ENCODE measurements at places on chromosomes 7 and 10. TPM values are rescaled to one million over a fixed set of nuclear protein-coding genes. Genes with fewer than 3 reads are reported as not detected.

Gene DRGX
- not detected for total RNA-seq

Gene RAPGEF5
- total RNA-seq = 13.3 TPM

Gene TRIM56
- 21.8 TPM for total RNA-seq

Gene MPP7
- 6.9 TPM for total RNA-seq

Gene STAG3
- total RNA-seq = 3.1 TPM

Gene FAM241B
- total RNA-seq = 13.7 TPM

- H3K27ac ChIP-seq = no peak overlapping the region
- no peaks in the 10 kb centered on the region for H3K27me3 ChIP-seq
- DNase-seq = peak; percentile 57
- H3K4me1 ChIP-seq = peaks cover 15% of the 10 kb centered on the region
- H3K36me3 ChIP-seq = 0 out of 2 replicates have a peak, but pooled peaks cover 7% of the 10 kb centered on the region
Measured at GRCh38 chr10:64115908-64116643, 594.9 kb downstream of the REEP3 start.

DNA sequence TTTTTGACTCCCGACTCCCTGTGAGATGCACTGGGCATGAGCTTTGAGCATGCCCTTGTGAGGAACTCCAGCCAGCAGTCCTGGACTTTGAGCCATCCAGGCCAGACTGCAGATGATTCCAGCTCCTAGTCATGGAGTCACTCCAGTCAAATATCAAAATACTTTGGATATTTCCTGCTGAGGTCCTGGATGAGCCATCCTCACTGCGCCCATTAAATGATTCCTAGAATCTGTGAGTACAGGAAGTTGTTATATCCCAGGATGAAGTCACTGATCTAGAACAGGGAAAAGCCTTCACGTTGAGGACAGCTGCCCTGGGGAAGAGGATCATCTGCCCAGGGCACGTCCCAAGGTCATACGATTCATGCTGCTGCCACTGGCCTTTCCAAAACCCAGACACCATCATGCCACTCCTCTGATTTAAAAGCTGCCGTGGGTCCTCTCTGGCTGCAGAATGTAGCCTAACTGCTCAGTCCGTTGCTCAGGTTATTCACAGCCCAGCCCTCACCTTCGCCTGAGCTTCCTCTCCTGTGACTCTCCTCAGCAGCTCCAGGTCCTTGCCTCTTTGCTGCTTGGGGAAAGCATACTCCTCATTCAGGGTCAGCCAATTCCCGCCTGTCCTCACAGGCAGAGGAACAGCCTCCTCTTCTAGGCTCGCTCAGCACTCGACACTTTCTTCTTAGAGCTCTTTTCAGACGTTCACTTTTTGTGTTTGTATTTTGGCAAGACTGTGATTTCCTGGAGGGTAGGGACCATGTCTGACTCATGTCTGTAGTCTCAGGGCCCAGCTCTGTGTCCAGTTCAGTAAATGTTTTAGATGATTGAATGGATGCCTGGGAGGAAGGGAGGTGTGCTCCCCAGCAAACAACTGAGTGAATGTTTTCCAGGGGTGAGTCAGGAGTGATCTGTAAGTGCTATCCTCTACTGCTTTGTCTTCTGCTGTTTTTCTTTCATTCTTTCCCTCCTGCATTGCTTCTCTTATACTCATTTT, 157.8 kb downstream of the SNX10 start:
- H3K36me3 ChIP-seq = no peaks in the 10 kb centered on the region
- no peak overlapping the region for H3K27ac ChIP-seq
- peaks cover 1% of the 10 kb centered on the region for H3K4me1 ChIP-seq
- no peaks in the 10 kb centered on the region for H3K27me3 ChIP-seq
- no peak overlapping the region for H3K4me3 ChIP-seq
- DNase-seq = no peak

GRCh38 chr10:30823651-30824050, 194.1 kb upstream of the LYZL2 start:
- no peak overlapping the region for H3K27ac ChIP-seq
- no peak for DNase-seq
- no peaks in the 10 kb centered on the region for H3K36me3 ChIP-seq
- peaks cover 4% of the 10 kb centered on the region for H3K27me3 ChIP-seq

- no peak for DNase-seq
- no peaks in the 10 kb centered on the region for H3K27me3 ChIP-seq
- H3K4me3 ChIP-seq = no peak overlapping the region
- no peaks in the 10 kb centered on the region for H3K4me1 ChIP-seq
- H3K27ac ChIP-seq = no peak overlapping the region
Measured at GRCh38 chr7:151664268-151664667, 144.6 kb upstream of the RHEB start.

GRCh38 chr7:43669286-43670081, 59.8 kb downstream of the COA1 start:
- H3K27me3 ChIP-seq = no peaks in the 10 kb centered on the region
- DNase-seq = peak; percentile 96
- peak overlapping the region; percentile 73 for H3K27ac ChIP-seq
- no peaks in the 10 kb centered on the region for H3K4me1 ChIP-seq
- H3K36me3 ChIP-seq = peaks cover 51% of the 10 kb centered on the region

GRCh38 chr10:78712147-78712546, 356.6 kb upstream of the ZMIZ1 start:
- DNase-seq = peak; percentile 46
- H3K4me1 ChIP-seq = no peaks in the 10 kb centered on the region
- no peak overlapping the region for H3K27ac ChIP-seq
- H3K4me3 ChIP-seq = no peak overlapping the region

DNA sequence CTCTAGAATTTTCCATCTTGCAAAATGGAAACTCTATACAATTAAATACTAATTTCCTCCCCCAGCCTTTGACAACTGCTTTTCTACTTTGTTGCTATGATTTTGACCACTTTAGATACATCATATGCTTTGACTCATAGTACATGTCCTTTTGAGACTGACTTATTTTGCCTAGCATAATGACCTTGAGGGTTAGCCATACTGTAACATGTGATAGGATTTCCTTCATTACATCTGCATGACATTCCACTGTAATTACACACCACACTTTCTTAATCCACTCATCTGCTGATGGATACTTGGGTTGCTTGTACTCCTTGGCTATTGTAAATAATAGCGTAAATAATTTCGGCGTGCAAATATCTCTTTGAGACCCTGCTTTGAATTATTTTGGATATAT, 127.7 kb downstream of the JAZF1 start:
- no peak overlapping the region for H3K27ac ChIP-seq
- H3K4me3 ChIP-seq = no peak overlapping the region

DNA sequence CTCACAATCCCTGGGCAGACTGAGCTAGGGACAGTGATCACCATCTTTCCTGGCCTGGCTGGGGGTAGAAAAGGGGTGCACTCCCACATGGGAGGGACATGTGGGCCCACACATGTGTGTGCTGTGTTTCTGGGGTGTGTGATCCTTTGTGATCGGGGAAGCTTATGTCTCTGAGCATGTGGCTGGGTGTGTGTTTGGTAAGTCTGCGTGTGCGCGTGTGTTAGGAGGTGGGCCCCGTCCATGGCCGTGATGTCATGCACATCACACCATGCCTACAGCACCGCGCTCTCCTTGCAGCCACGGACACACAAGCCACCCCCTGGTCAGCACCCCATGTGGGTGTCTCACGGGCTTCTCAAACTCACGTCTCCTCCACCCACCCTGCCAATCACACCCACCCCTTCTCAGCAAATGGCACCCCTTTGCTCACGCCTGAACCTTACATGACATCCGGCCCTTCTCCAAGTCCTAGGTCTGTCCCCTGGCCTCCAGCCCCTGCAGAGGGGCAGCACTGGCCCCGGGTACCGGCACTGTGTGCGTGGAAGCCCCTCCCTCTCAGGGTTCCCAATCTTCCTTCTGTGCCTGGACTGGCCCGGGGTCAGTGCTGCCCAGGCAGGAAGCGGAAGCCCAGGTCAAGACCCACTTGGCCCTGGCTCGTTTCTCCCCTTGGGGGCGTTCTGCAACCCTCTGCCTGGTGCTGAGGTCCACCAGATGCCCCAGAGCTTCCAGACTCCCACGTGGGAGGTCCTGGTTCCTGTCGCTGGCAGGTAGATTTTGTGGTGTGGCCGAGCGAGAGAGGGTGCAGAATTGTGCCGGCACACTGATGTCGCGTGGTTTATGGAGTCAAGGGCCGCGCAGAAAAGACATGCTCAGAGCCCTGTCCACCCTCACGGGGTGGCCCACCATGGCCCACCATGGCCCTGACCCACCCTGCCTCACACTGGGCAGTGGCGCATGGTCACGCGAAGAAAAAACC, 12.6 kb downstream of the SLC29A4 start:
- DNase-seq = no peak
- H3K4me1 ChIP-seq = no peaks in the 10 kb centered on the region
- H3K4me3 ChIP-seq = peak overlapping the region; percentile 72
- no peak overlapping the region for H3K27ac ChIP-seq
- peaks cover 31% of the 10 kb centered on the region for H3K36me3 ChIP-seq
- no peaks in the 10 kb centered on the region for H3K27me3 ChIP-seq

GRCh38 chr10:6716516-6716915, 136.4 kb upstream of the PRKCQ start:
- no peak overlapping the region for H3K27ac ChIP-seq
- H3K4me1 ChIP-seq = peaks cover 10% of the 10 kb centered on the region
- DNase-seq = no peak
- H3K27me3 ChIP-seq = no peaks in the 10 kb centered on the region

DNA sequence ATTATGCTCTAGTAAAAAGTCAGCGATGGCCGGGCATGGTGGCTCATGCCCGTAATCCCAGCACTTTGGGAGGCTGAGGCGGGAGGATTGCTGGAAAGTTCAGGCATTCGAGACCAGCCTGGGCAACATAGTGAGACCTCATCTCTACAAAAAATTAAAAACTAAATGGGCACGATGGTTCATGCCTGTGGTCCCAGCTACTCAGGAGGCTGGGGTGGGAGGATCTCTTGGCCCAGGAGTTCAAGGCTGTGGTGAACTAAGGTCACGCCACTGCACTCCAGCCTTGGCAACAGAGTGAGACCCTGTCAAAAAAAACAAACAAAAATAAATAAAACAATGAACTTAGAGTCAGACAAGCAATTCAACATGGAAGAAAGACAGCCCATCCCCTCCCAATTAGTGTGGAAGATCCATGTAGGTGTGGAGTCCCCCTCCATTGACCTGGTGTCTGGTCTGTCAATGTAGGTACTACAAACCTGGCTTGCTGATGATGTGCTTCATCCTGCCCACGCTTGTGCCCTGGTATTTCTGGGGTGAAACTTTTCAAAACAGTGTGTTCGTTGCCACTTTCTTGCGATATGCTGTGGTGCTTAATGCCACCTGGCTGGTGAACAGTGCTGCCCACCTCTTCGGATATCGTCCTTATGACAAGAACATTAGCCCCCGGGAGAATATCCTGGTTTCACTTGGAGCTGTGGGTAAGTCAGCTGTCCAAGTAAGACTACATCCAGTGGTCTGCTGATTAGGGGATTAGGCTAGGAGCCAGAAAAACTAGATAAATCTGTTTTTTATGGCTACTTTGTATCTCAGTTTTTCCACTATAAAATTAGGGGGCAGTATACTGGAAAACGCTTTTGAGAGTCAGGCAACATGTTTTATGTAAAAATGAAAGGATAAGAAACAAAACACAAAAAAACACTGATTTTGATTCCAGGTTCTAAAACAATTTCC, 9.3 kb downstream of the SCD start:
- DNase-seq = no peak
- peaks cover 82% of the 10 kb centered on the region for H3K36me3 ChIP-seq
- no peaks in the 10 kb centered on the region for H3K27me3 ChIP-seq
- H3K27ac ChIP-seq = no peak overlapping the region
- H3K4me3 ChIP-seq = no peak overlapping the region
- peaks cover 6% of the 10 kb centered on the region for H3K4me1 ChIP-seq

DNA sequence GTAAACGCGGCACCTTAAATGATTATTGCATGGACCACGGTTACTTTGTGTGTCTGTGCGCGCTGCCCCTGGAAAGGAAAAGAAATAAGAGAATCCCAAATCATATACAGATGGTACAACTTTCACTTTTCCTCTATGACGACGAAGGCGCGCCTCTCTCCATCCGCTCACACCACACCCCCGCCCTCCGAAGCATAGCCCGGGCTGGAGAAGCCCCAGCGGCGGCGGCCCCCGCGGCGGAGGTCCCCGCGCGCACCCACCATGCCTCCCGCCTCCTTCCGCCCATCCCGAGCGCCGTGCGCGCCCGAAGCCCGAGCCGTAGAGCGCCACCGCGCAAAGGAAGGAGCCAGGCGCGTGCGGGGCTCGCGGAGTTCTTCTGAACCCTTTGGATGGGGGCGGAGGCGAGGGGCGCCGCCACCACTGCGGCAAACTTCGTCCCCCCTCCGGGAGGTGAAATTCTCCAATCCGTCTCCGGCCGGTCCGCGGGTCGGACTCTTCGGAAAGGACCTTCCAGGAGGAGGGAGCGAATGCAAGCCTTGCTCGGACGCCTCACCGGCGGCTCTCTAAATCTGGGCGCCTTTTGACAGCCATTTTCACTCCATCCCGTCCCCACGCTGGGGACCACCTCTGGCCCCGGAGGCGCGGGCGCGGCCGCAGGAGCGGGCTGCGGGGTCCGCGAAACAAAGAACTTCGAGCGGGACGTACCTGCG, 588 bp downstream of the GLI3 start:
- H3K4me1 ChIP-seq = peaks cover 7% of the 10 kb centered on the region
- H3K4me3 ChIP-seq = peak overlapping the region; percentile 85
- H3K27me3 ChIP-seq = no peaks in the 10 kb centered on the region
- peaks cover 1% of the 10 kb centered on the region for H3K36me3 ChIP-seq
- no peak overlapping the region for H3K27ac ChIP-seq

DNA sequence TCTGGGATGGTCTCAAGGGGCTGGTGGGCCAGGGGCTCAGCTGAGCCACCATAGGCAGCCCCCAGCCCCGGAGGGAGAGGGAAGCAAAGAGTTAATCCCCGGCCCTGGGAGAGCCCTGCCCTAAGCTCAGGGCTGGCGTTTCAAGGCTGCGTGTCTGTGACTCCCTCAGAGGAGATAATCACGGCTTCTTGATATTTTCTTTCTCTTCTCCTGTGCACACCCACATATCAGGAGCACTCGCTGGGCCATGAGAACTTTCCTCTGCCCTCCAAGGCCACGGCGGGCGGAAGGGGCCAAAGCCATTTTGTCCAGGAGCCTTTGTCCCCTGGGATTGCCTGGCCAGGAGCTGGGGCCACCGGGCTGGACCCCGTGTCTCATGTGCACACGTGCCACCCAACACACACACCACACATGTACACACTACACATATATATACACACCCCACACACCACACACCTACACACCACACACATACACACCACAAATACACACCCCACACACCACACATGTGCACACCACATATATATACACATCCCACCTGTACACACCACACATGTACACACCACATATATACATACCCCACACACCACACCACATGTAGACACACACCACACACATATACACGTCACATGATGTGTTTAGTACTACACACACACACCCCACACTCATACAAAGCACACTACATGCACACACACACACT, 16.9 kb downstream of the VENTX start:
- no peaks in the 10 kb centered on the region for H3K36me3 ChIP-seq
- no peak overlapping the region for H3K27ac ChIP-seq
- no peaks in the 10 kb centered on the region for H3K27me3 ChIP-seq

- no peaks in the 10 kb centered on the region for H3K36me3 ChIP-seq
- no peak overlapping the region for H3K4me3 ChIP-seq
- H3K4me1 ChIP-seq = no peaks in the 10 kb centered on the region
- no peak overlapping the region for H3K27ac ChIP-seq
- no peaks in the 10 kb centered on the region for H3K27me3 ChIP-seq
Measured at GRCh38 chr7:79011921-79012320, 441.5 kb downstream of the MAGI2 start.

Measured in H9 (cell line).